ENCODE measurements at places on chromosomes 13 and 19.

DNA sequence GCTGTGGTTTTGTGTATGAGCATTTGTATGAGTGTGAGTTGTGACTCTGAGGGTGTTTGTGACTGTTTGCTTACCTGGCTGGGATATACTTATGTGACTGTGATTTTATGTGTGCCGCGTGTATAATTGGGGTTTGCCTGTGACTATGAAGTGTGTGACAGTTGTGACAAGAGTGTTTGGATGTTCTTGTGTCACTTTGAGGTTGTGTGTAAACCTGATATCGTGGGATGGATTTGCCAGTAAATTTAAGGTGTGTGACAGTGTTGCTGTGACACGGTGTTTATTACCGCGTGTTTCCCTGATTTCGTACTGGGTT lies 442 bp downstream of the ZNF420 start:
- no peak for DNase-seq

DNA sequence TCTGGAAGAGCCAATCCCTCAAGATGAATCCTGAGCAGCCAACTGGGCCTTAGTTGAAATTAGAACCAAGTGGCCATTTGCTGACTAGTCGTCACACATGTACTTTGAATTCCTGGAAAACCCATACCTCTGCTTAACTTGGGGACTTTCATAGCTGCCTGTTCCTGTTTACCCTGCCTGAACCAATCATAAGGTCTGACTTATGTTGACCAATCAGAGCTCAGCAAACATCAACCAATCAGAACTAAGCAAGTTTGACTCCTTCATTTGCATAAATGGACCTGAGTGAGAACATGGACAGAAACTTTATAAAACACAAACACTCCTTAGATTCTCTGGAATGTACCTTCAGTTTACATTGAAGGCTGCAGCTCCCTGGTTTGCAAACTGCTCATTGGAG lies 50.8 kb downstream of the LATS2 start:
- no peak for DNase-seq

DNA sequence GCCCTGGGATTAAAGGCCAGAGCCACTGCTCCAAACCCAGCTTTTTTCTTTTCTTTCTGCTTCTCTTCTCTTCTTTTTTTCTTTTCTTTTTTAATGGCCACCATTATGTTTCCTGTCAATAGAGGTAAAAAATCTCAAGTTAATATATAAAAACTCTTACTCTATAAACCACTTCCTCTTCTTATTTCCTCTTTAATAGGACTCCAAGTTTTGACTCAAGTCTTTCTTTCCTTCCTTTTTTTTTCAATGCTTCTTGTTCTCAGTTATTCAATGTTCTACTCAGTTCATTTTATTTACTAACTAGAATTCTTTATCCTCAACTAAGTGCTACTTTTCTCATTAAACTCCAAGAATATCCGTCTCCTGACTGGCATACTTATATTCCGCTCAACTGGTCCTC lies 27.1 kb upstream of the MYCBP2 start:
- DNase-seq: no peak

GRCh38 chr13:93290503-93290902 lies 63.9 kb downstream of the GPC6 start:
- DNase-seq: no peak

DNA sequence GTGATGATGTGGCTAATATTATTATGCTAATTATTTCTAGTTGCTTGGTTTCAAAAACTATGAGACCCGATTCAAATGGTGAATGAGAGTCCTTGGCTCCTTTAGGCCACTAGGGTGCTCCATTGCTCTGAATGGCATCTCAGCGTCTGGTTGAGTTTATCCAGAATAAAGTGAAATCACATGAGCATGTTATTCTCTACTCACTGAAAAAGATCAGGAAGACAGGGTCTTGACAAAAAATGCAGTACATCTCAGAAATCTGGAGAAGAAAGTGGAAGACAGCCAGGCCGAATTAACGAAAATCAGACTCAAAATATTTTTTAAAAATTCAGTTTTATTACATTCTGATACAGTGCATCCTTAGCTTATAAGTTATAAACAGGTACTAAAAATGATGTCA lies 516.2 kb downstream of the MYO16 start:
- DNase-seq: peak; percentile 79

GRCh38 chr13:49190901-49191300 lies 29.2 kb upstream of the MLNR start:
- DNase-seq: no peak

- no peak for DNase-seq
These were observed 886.8 kb downstream of the PCDH9 start for GRCh38 chr13:66343224-66343828.
